ENCODE measurements at places on chromosomes 11 and 22.

DNA sequence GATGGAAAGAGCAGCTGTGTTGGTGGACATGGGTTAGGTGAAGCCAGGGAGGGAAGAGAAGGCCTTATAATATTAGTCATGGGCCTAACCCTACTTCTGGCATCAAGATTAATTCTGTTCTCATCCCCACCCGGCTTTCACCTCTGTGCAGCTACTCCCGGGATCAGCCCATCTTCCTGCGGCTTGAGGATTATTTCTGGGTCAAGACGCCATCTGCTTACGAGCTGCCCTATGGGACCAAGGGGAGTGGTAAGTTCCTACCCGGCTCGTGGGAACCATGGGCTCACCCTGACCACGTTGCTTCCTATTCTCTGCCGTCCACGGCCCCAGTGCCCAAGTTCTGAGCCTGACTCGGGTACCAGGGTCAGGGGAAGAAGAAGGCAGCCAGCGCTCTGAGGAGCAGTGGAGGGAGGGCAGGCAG, 51.6 kb downstream of the ST3GAL4 start:
- peaks cover 34% of the 10 kb centered on the region for H3K36me3 ChIP-seq
- peaks cover 79% of the 10 kb centered on the region for H3K4me1 ChIP-seq
- H3K4me3 ChIP-seq: no peak overlapping the region
- no peaks in the 10 kb centered on the region for H3K27me3 ChIP-seq

GRCh38 chr11:94834911-94835593, 66.9 kb downstream of the AMOTL1 start:
- no peak overlapping the region for H3K27ac ChIP-seq
- no peak for DNase-seq
- H3K4me3 ChIP-seq: no peak overlapping the region
- H3K36me3 ChIP-seq: peaks cover 27% of the 10 kb centered on the region

DNA sequence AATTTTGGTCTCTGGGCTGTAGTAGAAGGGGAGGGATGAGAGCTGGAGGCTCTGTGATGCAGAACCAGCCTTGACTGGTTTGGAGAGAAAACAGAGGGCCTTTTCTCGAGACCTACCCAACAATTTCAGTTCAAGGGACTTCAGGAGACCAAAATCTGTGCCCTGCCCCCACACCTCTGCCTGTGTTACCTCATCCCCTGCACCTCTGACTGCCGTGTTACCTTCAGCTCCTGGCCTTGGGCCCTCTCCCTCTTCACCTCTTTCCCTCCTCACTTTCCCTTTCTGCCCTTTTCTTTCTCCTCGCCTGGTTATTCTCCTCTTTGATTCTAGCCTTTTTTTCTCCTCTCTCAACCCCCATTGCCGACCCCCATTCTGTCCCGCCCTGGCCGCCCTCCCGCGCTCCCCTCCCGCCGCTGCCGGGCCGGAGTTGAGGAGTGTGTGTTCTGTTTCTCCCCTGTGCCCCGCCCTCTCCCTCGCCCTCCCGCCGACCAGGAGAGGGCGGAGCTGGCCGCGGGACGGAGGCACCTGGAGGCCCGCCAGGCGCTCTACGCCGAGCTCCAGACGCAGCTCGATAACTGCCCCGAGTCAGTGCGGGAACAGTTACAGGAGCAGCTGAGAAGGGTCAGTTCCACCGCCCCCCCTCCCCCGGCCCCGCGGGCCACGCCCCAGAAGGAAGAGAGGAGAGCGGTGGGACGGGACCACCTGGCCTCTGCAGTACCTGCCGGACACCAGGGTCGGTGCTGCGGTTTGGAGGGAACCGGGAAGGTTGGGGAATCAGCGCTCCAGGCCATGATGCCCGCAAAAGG, 27.2 kb downstream of the PHLDB1 start:
- H3K36me3 ChIP-seq: peaks cover 69% of the 10 kb centered on the region
- H3K27ac ChIP-seq: peak overlapping the region; percentile 74
- H3K4me1 ChIP-seq: no peaks in the 10 kb centered on the region
- no peak overlapping the region for H3K4me3 ChIP-seq

DNA sequence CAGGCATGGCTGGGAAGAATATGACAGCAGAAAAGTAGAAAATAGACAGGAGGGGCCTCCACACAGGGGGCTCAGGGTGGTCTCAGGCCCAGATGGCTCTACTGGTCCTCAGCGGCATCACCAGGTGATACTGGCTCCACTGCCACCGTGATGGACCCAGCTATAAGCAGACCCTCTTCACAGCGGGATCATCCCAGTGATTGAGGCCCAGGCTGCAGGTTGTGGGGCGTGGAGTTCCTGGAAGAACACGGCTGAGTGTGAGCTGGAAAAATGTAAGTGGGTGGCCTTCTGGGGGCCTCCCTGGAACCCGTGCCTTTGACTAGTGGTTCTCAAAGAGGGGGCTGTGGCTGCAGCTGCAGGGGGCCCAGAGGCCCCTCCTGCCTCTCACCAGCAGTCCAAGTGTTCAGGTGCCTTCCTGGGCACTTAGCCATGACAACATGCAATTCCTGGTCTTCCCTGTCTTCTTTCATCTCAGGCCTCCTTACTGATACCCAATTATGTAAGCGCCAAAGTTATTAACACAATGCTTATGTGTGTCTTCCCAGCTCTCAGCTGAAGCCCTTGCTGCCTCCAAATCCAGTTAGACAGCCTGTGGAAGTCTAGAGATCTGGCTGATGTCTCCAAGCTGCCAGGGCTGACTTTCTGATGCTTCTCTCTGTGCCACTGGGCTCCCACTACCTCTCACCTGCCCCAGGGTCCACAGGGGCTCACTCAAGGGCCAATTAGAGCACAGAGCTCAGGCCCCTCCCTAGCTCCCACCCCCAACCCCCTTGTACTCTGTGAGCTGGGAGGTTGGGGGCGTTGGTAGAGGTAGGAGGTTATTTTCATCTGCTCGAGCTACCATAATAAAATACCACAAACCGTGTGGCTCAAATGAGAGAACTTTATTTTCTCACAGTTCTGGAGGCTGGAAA, 110.1 kb upstream of the LMO1 start:
- no peak overlapping the region for H3K4me3 ChIP-seq
- H3K36me3 ChIP-seq: no peaks in the 10 kb centered on the region
- no peak for DNase-seq
- H3K27ac ChIP-seq: no peak overlapping the region
- no peaks in the 10 kb centered on the region for H3K4me1 ChIP-seq
- H3K27me3 ChIP-seq: no peaks in the 10 kb centered on the region

DNA sequence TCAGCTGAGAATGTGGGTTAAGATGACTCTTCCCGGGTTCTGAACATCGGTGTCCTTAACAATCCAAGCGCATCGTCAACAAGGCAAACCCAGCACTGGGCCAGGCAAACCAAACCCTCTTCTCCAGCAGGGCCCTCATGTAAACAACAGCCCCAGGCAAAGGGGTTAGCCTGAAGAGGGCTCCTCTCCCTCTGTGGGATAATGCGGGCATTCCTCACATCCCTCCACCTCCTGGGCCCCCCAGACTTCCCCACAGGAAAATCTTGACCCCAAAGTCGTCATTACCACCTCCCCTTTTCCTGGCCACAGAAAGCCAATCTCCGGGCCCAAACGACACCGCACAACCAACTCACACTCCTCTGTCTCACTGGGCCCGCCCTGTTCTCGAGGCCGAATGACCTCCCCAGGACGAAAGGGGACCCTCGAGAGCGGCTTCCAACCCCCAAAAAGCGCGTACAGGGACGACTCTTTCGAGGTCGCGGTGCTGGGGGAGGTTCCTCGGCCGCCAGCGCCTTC, 566 bp downstream of the DDB1 start:
- H3K4me1 ChIP-seq: no peaks in the 10 kb centered on the region
- DNase-seq: no peak
- peak overlapping the region; percentile 99 for H3K4me3 ChIP-seq
- no peaks in the 10 kb centered on the region for H3K27me3 ChIP-seq
- peak overlapping the region; percentile 84 for H3K27ac ChIP-seq

GRCh38 chr22:22076932-22077703, 94.5 kb upstream of the TOP3B start:
- H3K27me3 ChIP-seq: no peaks in the 10 kb centered on the region
- H3K4me3 ChIP-seq: no peak overlapping the region

- H3K27ac ChIP-seq: no peak overlapping the region
- H3K4me1 ChIP-seq: no peaks in the 10 kb centered on the region
- H3K36me3 ChIP-seq: peaks cover 4% of the 10 kb centered on the region
- DNase-seq: no peak
- no peak overlapping the region for H3K4me3 ChIP-seq
Measured at GRCh38 chr22:41813726-41814410, 13.4 kb downstream of the CCDC134 start.

DNA sequence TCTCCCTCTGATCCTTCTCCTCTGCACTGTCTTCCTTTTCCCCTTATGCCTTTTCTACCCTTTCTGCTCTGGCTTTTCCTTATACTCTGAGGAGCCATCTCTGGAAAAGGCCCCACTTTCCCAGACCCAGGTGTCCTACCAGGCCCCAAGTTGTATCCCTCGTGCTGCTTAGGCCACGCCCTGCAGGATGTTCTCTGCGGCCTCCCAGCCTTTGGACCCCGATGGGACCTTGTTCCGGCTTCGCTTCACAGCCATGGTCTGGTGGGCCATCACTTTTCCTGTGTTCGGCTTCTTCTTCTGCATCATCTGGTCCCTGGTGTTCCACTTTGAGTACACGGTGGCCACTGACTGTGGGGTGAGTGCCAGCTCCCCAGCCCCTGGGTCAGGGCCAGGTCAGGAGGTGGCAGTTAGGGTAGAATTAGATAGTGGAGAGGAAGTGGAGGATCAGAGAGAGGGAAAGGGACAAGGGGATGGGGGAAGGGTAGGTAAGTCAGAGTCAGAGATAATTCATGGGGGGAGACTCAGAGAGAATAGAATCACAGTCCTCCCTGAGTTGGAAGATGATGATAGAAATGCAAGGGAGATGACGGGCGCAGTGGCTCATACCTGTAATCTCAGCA, 8.9 kb downstream of the PGAP2 start:
- H3K4me3 ChIP-seq: no peak overlapping the region
- H3K27me3 ChIP-seq: no peaks in the 10 kb centered on the region
- H3K4me1 ChIP-seq: peaks cover 8% of the 10 kb centered on the region
- DNase-seq: no peak
- no peak overlapping the region for H3K27ac ChIP-seq

- DNase-seq: no peak
- H3K27ac ChIP-seq: no peak overlapping the region
- H3K4me1 ChIP-seq: no peaks in the 10 kb centered on the region
- H3K4me3 ChIP-seq: no peak overlapping the region
Measured at GRCh38 chr11:112364962-112365481, 104.4 kb upstream of the PLET1 start.

- no peak overlapping the region for H3K4me3 ChIP-seq
- H3K36me3 ChIP-seq: no peaks in the 10 kb centered on the region
- no peak overlapping the region for H3K27ac ChIP-seq
Measured at GRCh38 chr11:84019571-84020194, 733.5 kb upstream of the CCDC90B start.

- H3K27ac ChIP-seq: peak overlapping the region; percentile 66
- H3K4me1 ChIP-seq: peaks cover 22% of the 10 kb centered on the region
- H3K27me3 ChIP-seq: no peaks in the 10 kb centered on the region
- DNase-seq: no peak
- H3K36me3 ChIP-seq: no peaks in the 10 kb centered on the region
Measured at GRCh38 chr11:131924001-131924400, 553.6 kb downstream of the NTM start.

Measured in right atrium auricular region (tissue), 2 donors.